ENCODE measurements at places on chromosomes 12 and 14.

DNA sequence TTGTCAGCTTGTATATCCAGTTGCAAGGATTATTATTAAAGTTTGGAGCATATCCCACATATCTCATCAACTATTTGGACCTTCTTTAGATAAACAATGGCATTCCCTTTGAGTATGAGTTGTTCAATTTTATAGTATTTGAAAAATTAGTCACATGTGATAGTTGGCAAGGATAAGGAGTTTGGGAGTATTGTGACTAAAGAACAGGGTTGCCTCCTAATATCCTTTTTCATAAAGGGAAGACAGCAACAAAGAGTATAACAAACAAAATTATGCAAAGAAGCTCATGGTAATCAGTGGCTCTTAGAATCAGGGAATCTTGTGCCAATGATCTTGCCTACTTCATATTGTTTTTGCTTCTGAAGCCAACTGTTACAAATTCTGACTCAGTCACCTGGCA lies 31.2 kb upstream of the KCNH5 start:
- DNase-seq, result no peak
- no peaks in the 10 kb centered on the region for H3K36me3 ChIP-seq
- no peaks in the 10 kb centered on the region for H3K4me1 ChIP-seq
- no peaks in the 10 kb centered on the region for H3K27me3 ChIP-seq

GRCh38 chr12:45670346-45671065 lies 59.0 kb upstream of the ARID2 start:
- no peak overlapping the region for H3K27ac ChIP-seq
- no peaks in the 10 kb centered on the region for H3K36me3 ChIP-seq
- no peak for DNase-seq
- no peak overlapping the region for H3K4me3 ChIP-seq

DNA sequence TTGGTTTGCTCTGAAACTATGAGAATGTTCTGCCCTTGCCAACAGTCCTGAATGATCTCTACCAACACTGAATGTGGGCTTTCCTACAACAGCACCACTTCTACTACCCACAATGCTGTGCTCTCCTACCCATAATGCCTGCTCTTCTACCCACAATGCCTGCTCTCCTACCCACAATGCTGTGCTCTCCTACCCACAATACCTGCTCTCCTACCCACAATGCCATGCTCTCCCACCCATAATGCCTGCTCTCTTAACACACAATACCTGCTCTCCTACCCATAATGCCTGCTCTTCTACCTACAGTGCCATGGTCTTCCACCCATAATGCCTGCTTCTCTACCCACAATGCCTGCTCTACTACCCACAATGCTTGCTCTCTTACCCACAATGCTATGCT lies 92.3 kb downstream of the KCNK13 start:
- H3K4me3 ChIP-seq, result no peak overlapping the region
- H3K4me1 ChIP-seq, result no peaks in the 10 kb centered on the region
- DNase-seq, result no peak

DNA sequence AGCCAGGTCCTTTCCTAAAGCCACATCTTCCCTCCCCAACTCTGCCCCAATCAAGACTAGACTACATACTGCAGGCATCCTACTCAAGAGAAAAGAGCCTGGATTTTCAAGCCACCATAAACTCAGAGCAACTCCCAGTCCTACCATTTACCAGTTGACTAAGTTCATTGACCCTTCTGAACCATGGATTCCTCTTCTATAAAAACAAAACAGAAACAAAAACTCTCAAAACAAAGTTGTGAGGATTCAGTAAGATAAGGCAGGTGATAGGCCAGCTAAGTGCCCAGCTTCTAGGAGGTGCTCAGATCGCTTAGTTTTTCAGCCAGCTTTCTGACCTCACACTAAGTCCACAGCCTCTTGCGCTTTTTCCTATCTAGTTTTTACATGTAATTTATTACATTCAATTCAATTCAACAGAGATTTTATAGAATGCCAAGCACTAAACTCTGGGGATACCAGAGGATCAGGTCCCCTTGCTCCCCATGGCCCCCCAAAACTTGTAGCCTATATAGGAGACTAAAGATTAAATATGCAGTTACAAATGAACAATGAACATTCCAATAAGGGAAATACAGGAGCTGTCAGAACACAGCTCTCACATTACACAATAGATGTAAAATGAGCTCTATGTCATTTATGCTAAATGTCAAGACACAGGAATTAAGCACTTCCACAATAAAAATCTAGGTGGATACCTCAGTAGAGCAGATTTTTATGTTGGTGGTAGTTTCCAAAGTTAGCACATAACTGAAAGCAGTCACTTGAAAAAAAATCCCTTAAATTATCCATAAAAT lies 104.5 kb upstream of the EGLN3 start:
- DNase-seq, result no peak
- no peak overlapping the region for H3K27ac ChIP-seq
- H3K4me1 ChIP-seq, result peaks cover 5% of the 10 kb centered on the region
- no peaks in the 10 kb centered on the region for H3K36me3 ChIP-seq
- H3K27me3 ChIP-seq, result peaks cover 3% of the 10 kb centered on the region

GRCh38 chr12:71439362-71439612 lies 311 bp upstream of the LGR5 start:
- no peak overlapping the region for H3K27ac ChIP-seq
- no peak overlapping the region for H3K4me3 ChIP-seq
- peaks cover 10% of the 10 kb centered on the region for H3K4me1 ChIP-seq
- DNase-seq, result no peak
- no peaks in the 10 kb centered on the region for H3K36me3 ChIP-seq
- peaks cover 14% of the 10 kb centered on the region for H3K27me3 ChIP-seq

GRCh38 chr12:67545298-67545697 lies 103.2 kb upstream of the DYRK2 start:
- no peaks in the 10 kb centered on the region for H3K4me1 ChIP-seq
- no peak for DNase-seq
- no peak overlapping the region for H3K27ac ChIP-seq
- H3K36me3 ChIP-seq, result no peaks in the 10 kb centered on the region

DNA sequence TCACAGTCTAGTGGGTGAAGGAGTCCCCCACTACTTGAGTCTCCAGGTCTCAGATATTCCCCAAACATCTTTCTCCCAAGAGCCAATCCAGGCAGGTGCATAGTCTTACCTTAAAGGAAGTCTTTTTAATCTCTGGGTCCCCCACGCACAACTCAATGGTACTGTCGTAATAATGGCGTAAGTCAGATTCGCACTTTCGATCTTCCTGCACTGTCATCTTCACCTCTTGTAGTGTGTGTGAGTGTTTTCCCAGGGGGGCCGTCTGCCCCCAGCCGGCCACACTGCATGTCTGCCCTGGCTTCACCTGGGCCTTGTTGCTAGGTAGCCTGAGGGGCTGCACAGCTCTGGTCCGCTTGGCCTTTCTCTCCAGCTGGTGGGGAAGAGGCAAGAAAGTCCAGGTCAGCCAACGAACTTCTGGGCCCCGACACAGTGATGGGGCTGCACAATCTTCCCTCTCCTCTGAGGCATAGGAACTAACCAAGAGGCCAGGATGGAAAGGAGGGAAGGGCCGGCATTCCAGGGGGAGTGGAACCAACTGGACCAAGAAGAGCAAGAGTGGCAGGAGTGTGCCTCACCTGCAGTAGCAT lies 2.1 kb downstream of the GZMB start:
- no peaks in the 10 kb centered on the region for H3K27me3 ChIP-seq
- no peaks in the 10 kb centered on the region for H3K4me1 ChIP-seq
- H3K27ac ChIP-seq, result no peak overlapping the region
- no peak overlapping the region for H3K4me3 ChIP-seq
- H3K36me3 ChIP-seq, result no peaks in the 10 kb centered on the region
- no peak for DNase-seq

DNA sequence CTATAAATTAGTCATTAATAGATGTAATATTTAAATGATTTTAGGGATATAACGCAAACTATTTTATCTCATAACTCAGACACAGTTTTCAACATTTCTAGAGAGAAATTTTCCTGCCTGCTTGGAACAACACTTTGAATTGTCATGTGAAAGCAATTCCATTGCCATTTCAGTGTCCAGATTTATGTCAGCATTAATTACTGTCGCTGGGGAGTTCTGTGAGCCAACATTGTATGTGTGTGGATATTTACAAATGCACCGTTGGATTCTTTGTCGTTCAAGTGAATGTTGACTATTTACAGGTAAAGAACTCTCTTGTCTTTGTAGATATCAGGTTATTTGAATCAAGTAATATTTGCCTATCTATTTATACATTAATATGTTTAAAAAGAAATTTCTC lies 465.3 kb upstream of the RGS6 start:
- H3K27ac ChIP-seq, result no peak overlapping the region
- no peak overlapping the region for H3K4me3 ChIP-seq
- DNase-seq, result no peak
- no peaks in the 10 kb centered on the region for H3K4me1 ChIP-seq

- H3K36me3 ChIP-seq, result no peaks in the 10 kb centered on the region
- no peak for DNase-seq
- H3K27me3 ChIP-seq, result no peaks in the 10 kb centered on the region
- no peak overlapping the region for H3K4me3 ChIP-seq
- H3K4me1 ChIP-seq, result no peaks in the 10 kb centered on the region
- no peak overlapping the region for H3K27ac ChIP-seq
Measured at GRCh38 chr14:31659278-31659677, 98.1 kb downstream of the NUBPL start.

GRCh38 chr14:94595912-94596311 lies 14.7 kb downstream of the SERPINA5 start:
- no peaks in the 10 kb centered on the region for H3K27me3 ChIP-seq
- peaks cover 5% of the 10 kb centered on the region for H3K36me3 ChIP-seq
- no peak overlapping the region for H3K27ac ChIP-seq

DNA sequence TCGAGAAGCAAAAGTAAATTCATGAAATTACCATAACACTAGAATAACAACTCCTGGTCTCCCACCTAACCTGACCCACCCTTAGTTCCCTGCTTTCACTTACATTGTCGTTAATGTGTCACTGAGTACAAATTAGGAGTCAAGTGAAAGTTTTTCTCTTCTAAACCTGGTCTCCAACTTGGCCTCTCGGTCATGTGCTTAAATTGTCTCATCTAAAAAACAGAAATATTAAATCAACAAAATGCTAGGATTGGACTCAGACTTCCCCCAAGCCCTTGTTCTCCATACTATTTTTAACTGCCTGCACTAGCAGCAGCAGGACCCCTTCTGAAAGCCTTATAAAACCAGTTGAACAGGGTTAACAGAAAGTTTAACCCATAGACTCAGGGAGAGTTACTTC lies 1.8 kb upstream of the BTG1 start:
- H3K4me3 ChIP-seq, result no peak overlapping the region
- H3K4me1 ChIP-seq, result no peaks in the 10 kb centered on the region
- H3K27ac ChIP-seq, result peak overlapping the region; percentile 35
- H3K36me3 ChIP-seq, result no peaks in the 10 kb centered on the region
- no peaks in the 10 kb centered on the region for H3K27me3 ChIP-seq
- DNase-seq, result no peak

DNA sequence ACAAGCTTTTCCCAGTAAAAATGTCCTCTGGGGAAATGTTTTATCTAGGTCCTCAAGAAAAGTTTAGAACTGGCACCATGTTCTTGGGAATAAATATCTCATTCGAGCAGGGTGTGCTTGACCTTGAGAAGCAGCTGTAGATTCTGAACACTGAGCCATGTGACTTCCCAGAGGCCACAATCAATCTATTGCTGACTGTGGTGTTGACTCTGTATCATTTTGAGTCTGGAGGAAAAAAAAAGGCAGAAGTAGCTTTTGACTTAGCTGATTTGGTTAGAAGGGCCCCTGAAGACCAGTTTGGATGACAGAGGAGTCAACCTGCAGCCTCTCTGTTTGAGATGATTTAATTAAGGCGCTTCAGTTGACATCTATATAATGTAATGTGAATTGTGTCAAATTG lies 592.4 kb upstream of the SEL1L start:
- no peaks in the 10 kb centered on the region for H3K36me3 ChIP-seq
- no peak for DNase-seq
- H3K4me3 ChIP-seq, result no peak overlapping the region
- H3K27ac ChIP-seq, result no peak overlapping the region
- no peaks in the 10 kb centered on the region for H3K27me3 ChIP-seq

DNA sequence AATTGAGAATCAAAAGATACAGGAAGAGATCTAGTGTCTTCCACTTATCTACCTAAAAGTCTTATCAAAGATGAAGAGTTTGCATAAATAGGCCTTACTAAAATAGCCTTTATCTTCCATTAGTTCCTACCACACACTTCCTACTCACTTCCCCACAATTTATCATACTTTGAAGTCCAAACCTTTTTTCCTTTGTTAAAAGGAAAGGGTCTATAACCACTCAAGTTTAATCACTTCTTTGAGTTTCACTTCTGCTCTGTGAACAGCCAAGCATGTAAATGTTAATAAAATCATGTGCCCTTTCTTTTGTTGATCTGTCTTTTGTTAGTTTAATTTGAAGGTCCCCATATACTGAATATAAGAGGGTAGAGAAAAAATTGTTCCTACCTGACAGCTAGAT lies 114.5 kb downstream of the PHLDA1 start:
- no peak overlapping the region for H3K27ac ChIP-seq
- no peak for DNase-seq
- H3K27me3 ChIP-seq, result no peaks in the 10 kb centered on the region
- no peaks in the 10 kb centered on the region for H3K36me3 ChIP-seq
- no peak overlapping the region for H3K4me3 ChIP-seq
- no peaks in the 10 kb centered on the region for H3K4me1 ChIP-seq

- no peaks in the 10 kb centered on the region for H3K27me3 ChIP-seq
- H3K36me3 ChIP-seq, result no peaks in the 10 kb centered on the region
- no peak overlapping the region for H3K4me3 ChIP-seq
- no peak for DNase-seq
- no peaks in the 10 kb centered on the region for H3K4me1 ChIP-seq
Measured at GRCh38 chr12:81461163-81461562, 298.0 kb downstream of the PPFIA2 start.

DNA sequence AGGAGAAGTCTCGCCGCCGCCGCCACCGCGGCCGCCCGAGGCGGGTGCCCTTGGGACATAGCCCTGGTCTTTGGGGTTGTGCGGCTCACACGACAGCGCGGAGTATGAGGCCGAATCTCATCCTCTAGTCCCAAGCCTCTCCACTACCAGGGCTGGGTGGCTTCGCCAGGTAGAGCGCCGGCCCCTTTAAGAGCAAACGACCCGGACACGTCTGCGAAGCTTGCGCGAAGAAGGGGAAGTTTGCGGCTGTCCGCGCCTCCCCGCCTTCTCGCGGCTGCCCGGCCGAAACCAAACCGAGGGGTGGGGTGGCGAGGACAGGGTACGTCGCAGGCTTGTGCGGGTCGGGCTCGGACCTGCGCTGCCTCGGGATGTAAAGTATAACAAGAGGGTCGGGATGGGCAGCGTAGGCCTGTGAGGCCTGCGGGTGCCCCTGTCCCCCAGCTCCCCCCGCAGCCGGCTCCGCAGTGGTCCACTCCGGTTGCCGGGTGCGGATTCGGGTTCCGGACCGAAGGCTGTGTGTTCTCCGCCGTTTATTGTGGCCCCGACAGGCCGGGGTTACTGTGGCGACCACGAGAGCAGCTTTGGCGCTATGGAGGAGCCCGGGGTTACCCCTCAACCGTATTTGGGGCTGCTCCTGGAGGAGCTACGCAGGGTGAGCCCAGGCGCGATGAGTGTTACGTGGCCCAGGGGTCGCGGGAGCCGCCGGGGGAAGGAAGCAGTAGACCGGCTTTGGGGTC lies 33.3 kb downstream of the MIA2 start:
- peak overlapping the region; percentile 55 for H3K27ac ChIP-seq
- H3K36me3 ChIP-seq, result no peaks in the 10 kb centered on the region
- H3K4me3 ChIP-seq, result peak overlapping the region; percentile 71
- peak; percentile 82 for DNase-seq
- H3K4me1 ChIP-seq, result peaks cover 37% of the 10 kb centered on the region
- H3K27me3 ChIP-seq, result no peaks in the 10 kb centered on the region

Measured in adrenal gland (tissue), 19 donors.